ENCODE measurements at places on chromosomes 1 and 21.

- DNase-seq = no peak
Measured at GRCh38 chr1:29641921-29642320, 405.6 kb downstream of the PTPRU start.

GRCh38 chr21:31075848-31076247 is 37.6 kb upstream of the KRTAP19-8 start:
- no peak for DNase-seq

- no peak for DNase-seq
Measured at GRCh38 chr1:175089136-175089718, 21.6 kb downstream of the TNN start.

DNA sequence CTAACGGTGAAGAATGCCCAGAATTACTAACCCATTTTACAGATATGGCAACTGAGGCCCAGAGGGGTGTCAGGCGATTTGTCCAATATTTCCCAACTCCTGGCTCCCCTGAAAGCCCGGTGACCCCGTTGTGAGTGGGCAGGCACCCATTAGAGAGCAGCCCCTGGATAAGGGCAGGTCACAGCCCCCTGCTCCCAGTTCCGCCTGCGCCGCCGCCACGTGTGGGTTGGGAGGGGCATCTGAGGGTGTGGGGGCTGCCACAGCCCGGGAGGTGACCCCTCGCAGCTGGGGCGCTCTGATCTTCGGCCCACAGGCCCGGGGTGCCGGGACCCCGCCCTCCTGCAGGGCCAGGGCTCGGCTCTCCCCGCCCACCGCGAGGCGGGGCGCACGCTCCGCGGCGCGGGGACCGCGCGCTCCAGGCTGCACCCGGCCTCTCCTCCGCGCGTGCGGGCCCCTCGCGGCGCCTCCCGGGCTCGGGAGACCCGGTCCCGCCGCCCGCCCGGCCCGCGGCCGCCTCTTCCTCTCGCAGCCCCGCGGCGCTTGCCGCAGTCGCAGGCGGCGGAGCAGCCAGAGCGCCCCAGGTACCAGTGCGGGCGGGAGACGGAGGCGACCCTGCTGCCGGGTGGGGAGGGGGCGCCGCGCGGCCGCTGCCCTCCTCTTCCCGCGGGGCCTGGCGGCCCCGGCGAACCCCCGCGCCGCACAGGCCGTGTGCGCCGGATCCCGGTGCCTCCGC is at the start of gene HTR6:
TSS of gene HTR6 (plus strand) at position 423 of the 733 bp plus-strand sequence. CDS start 879 bp downstream, outside the sequence.
- peak; percentile 35 for DNase-seq

DNA sequence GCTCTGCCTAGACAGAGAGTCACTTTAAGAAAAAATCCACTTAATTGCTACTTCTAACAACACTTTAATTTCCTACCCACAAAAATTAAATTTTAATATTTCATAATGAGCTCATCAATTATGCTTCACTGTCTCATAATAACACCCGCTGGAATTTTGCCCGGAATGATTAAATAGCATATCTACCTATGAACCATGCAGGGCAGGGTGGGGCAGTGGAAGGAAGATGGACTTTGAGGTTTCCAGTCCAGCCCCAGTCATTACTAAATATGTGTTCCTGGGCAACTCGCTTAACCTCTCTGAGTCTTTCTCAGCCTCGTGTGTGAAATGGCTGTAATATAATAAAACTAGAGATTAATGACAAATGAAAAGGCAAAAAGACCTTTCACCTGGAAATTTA is 32.8 kb upstream of the SLC45A1 start:
- DNase-seq = no peak

DNA sequence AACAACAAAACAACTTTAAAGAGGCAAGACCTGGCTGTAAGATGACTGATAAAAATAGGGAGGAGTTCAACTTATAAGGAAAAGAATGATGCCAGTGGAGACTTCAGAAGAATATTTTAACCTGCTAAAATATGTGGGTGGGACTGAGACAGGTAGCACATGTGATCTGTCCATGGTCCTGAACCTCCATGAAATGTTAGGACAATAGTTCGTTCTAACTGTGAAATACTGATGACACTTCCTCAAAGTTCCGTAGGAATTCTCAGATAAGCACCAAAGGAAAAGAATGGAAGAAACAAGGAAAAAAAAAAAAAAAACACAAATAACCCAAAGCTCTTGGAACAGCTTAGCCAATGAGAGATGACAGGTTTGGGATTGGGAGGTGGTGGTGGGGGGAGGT is 44.7 kb downstream of the CDC42BPA start:
- DNase-seq = no peak

- no peak for DNase-seq
Measured at GRCh38 chr1:25899792-25900191, 6.4 kb downstream of the STMN1 start.

DNA sequence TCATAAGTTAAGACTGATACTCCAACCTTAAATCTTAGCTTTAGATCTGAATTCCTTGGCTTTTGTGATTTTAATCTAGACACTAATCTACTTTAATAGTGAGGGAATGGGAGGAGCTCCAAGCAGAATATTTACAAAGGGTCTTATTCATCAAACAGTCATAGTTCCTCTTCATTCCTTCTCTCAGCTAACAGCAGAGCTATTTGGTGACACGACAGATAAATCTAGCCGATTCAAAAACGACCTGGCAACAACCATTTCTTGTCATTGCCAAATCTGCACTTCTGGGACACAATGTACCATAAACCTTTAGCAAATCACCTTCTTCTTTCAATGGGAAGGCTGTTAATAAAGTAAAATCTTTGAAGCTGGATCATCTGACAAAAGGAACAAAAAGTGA is 52.8 kb upstream of the FOXD3 start:
- DNase-seq = no peak

GRCh38 chr1:184462990-184463389 is 76.2 kb downstream of the C1orf21 start:
- DNase-seq = no peak

GRCh38 chr1:112956544-112957132 is 642 bp upstream of the SLC16A1 start:
- peak; percentile 30 for DNase-seq

DNA sequence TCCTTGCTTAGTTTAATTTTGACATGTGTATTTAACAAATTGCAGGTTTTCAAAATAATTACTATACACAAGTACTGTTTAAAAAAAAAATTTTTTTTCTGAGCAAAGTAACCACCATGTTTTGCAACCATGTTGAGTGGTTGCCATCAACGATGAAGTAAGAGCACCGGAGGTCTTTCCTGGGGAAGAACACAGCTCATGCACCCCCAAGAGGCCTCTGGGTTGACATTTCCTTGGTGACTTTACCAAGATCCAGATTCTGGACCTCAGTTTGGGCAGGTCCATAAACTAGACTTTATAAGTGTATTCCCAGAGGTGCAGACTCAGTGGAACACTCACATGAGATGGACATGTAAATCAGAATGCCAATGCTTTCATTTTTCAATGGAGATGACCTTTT is 36.8 kb upstream of the RALGPS2 start:
- DNase-seq = no peak

GRCh38 chr1:17618558-17619247 is 79.2 kb downstream of the ARHGEF10L start:
- DNase-seq = no peak

- DNase-seq = no peak
Measured at GRCh38 chr1:198099755-198100154, 57.0 kb upstream of the NEK7 start.

DNA sequence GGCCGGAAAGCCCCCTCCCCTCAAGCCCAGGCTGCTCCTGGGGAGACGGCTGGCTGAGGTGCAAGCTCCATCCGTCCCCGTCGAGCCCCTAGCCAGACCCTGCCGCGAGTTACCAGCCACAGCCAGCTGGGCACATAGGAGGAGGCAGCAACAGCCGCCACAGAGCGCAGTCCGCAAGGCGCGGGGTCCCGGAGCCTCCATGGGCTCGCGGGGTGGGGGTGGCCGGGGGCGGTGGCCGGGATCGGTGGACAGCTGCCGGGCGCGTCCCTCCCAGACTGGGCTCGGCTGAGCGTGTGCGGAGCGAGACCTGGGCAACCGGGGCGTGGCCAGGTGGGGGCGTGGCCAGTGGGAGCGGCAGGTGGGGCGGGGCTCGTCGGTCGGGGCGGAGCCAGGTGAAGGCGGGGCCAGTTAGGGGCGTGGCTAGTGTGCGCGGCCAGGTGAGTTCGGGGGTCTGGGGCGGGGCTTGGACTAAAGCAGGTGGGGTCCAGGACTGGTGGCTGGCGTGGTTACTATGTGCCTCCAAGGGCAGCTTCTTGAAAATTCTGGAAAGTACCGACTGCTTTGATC is at the start of gene CD164L2:
TSS of gene CD164L2 (minus strand) at position 295 of the 567 bp plus-strand sequence. CDS start at position 201, 94 bp downstream.
- DNase-seq = peak; percentile 43

GRCh38 chr1:170624146-170624545 is 39.8 kb upstream of the PRRX1 start:
- DNase-seq = no peak

GRCh38 chr1:110604586-110605148 is 1.5 kb downstream of the KCNA2 start:
- DNase-seq = no peak

DNA sequence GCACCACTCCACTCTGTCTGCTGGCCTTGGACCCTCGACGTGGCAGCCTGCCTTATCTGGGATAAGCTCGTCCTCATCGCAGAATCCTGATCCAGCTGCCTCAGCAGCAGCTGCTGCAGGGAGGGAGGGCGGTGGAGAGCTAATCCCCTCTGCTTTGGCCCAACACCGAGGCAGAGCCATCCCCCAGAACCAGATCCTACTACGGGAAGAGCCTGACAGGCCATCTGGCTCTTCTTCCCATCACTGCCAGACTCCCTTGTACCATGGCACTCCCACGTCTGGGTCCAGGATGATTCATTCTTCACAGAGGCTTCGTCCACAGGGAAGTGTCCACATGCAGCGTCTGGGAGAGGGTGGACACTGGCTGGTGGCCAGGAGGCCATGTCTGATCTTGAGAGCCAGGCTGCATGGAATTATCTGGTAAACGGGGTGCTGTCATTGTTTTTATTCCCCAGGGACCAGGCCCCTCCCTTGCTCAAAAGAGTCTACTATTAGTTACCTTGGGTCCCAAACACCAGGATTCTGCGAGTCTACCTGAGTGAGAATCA is 14.6 kb upstream of the PKP1 start:
- DNase-seq = no peak

DNA sequence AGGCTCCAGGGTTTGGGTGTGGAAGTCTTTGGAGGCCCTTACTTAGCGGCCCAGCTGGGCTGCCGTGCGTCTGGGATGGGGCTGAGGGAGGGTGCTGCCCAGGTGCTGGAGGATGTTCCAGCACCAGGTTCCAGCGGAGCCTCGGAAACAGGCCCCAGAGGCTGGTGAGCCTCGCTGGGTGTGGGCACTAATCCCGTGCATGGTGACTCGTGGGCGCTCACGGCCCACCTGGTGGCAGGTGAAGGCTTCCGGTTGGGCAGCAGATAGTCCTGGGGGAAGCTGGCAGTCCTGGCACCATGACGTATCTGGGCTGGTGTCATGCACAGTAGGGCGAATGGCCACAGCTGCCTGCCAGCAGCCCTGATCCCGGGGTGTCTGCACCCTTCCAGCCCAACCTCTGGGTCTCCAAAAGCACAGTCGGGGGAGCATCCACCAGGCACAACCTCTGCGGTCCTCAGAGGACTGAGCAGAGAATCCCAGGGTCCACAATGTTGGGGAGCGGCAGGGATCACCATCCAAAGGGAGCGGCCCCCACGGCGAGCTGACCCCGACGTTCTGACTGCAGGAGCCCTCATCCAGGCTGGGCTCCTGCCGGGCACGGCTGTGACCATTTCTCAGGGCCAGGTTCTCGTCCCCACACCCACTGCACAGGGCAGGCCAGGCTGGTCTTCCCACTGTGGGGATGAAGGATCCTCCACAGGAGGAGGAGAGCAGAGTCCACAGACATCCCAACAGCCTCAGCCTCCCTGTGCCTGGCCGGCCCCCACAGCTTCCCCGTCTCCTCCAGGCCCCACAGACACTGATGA is 25.3 kb downstream of the FTCD start:
- no peak for DNase-seq

DNA sequence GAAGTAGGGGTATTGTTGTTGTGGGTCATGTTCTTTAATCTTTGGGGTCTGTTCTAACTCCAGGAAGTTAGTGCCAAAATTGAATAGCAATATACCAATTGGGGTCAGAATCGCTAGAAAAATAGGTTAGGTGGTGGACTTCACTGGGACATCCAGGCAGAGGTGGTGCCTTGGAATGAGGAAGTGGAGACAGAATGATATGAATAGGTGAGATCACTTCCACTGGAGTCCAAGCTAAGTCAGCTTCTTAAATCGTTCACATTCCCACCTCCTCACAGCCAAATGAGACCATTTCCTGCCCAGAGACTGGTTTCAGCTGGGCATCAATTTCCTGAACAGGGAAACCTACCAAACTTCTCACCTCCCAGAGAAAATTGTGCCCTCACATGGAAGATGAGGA is 137.8 kb upstream of the RAB4A start:
- no peak for DNase-seq
